M059J (cell line): ENCODE measurements at places on chromosomes 6 and 20. TPM values are rescaled to one million over a fixed set of nuclear protein-coding genes. Genes with fewer than 3 reads are reported as not detected.
A peak's percentile ranks its signal among the peaks of the same experiment; 100 is the strongest.

DNA sequence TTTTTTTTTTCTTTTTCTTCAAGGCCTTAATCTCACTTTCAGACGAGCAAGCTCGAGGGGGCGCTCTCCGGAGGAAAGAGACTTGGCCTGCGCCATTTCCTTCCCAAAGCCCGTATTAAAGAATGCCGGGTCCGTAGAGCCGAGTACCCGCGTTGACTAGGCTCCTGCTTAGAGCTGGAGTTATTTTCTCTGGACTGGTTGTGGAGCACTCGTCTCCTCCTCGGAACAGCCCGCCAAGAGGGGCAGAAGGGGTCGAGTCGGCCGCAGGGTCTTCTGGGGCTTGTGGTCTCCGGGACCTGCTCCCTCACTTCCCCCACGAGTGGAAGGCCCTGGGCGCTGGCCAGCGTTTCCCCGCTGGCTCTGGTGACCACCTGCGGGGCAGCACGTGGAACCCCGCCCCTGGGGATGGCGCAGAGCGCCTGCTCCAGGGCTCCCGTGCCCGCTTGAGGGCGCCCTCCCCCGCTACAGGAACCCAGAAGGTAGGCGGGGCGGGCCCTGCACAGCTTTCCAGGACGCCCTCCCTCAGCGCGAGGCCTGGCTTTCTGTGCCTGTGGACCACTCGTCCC lies 2.7 kb upstream of the MEI4 start:
- peak; percentile 7 for DNase-seq

LTA gene
- not detected in 2 replicates for total RNA-seq

GRCh38 chr20:10540636-10541493 lies 105.8 kb downstream of the SLX4IP start:
- DNase-seq, result peak; percentile 93

- no peak for DNase-seq
Observed at GRCh38 chr6:139611327-139612134, 237.1 kb upstream of the CITED2 start.

GRCh38 chr20:48679599-48679998 lies 148.2 kb downstream of the PREX1 start:
- DNase-seq, result no peak

MPIG6B gene
- total RNA-seq, result not detected in 2 replicates

CCN2 gene
- total RNA-seq, result 44.5 and 76.7 TPM in 2 replicates
